ENCODE measurements at places on chromosomes 7 and 10.

DNA sequence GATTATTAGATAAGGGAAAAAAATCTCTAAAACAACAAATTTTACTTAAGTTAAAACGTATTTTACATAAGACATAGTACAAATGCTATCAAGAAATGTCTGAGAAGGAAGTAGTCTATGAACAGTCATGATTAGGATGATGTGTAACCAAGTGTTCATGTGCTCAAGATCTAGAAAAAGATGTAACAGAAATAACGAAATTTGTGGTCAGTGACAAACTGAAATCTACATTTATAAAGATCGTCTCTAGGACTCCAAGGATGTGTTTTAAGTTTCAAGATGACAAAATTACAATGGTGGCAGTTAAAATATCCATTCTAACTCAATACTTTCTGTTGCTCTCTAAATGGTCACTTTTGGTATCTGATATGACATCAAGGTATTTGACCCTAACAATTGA lies 17.2 kb downstream of the PPP3CB start:
- no peak for DNase-seq

DNA sequence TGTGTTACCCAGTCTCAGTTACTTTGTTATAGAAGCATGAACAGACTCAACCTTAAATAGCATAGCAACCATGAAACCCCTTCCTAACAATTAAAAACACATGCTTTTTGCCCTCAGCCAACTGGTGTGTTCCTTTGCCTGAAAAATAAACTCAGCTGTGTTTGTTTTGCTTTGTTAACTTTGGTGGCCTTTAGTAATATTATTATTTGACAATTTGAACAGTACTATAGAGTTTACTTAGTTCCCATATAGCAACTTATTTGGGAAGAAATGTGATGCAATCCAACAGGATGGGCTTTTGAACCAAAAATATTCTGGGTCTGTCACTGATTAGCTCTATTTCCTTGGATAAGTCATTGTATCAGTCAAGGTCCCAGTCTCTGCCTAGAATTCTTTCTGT lies 22.5 kb upstream of the MKLN1 start:
- no peak for DNase-seq

DNA sequence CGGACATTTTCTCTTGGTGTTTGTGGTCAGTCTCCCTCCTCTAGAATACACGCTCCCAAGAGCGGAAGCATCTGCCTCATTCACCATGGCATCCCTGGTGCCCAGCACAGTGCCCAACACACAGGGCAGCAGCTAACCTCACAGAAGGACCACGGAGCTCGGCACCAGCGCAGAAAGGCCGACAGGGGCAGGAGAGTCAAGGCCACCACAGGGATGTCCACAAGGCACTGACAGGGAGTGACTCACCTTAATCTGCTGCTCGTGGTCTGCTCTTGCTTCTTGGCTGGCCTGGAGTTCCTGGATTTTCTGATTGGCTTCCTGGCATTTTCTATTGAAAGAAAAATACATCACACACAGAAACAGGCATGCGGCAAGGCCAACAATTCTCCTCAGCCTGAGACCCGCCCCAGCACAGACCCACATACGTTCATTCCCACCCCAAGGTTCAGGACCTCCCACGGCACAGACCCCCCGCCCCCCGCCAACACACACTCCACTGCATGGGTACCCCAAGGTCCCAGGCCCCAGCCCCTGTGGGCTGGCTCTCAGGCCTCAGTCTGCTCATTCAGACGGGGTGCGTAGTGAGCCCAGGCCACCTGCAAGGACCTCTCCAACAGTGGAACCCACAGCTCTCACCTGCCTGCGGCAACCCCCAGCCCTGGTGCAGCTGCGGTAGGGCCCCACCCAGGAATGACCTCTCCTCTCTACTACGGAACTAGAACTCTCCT lies 14.9 kb downstream of the MAD1L1 start:
- no peak for DNase-seq

DNA sequence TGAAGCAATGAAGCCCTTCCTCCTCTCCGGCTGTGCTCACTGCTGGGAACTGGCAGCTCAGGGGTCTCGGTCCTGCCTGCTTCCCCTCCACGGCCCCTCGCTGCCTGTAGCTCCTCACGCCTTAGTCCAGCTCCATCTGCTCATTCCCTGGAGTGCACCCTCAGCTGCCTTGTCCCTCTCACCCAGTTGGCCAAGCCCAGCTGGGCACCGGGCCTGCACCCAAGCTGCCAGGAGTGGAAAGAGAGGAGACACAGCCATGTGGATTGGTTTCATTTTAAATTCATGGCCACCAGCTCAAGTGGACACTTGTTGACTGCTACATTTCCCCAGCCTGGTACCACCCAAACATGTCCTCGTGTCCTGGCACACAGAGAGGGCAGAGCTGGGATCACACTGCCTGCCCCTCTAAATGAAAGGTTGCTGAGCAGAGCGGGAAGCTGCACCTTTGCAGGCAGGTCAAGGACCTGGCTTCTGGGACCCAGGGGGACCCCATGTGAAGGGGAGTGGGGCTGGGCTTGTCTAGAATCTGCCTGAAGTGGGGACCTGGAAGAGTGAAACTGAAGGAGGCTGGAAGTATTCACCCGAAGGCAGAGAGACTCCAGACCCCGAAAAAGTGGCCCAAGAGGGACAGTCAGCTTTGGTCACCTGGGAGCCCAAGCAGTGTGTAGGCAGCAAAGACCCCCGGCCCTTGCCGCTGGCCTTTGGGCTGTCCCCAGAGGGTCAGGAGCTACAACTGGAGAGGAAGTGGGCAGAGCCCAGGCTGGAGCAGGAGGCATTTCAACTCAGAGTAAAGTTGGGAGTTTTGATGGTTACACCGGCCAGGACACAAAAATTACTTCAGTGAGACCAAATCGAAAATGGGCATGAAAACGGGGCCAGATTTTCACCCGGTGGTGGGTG lies 15.0 kb upstream of the BNIP3 start:
- no peak for DNase-seq

DNA sequence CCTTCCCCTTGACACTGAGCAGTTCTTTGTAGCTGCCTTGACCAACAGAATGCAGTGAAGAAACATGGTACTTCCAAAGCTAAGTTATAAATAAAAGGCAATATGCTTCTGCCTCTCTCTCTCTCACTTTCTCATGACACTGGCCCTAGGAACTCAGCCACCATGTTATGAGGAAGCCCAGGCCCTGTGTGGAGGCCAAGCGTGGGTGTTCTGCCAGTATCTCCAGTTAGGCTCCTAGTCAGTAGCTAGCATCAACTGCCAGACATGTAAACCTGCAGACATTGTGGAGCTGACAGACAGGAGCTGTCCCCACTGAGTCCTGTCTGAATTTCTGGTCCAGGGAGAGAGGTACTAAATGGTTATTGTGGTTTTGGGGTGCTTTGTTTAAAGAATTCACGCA lies 45.2 kb downstream of the TMEM209 start:
- no peak for DNase-seq

All from esophagus squamous epithelium (tissue), 5 donors.